ENCODE measurements at places on chromosomes 4 and X. TPM values are rescaled to one million over a fixed set of nuclear protein-coding genes. Genes with fewer than 3 reads are reported as not detected.

- DNase-seq = no peak
These were observed 146.5 kb downstream of the NDST3 start for GRCh38 chr4:118180776-118181175.

- no peak for DNase-seq
These were observed 118.5 kb upstream of the SHISA3 start for GRCh38 chr4:42278709-42279324.

- no peak for DNase-seq
These were observed 134.2 kb downstream of the PWWP3B start for GRCh38 chrX:106302304-106302703.

DNA sequence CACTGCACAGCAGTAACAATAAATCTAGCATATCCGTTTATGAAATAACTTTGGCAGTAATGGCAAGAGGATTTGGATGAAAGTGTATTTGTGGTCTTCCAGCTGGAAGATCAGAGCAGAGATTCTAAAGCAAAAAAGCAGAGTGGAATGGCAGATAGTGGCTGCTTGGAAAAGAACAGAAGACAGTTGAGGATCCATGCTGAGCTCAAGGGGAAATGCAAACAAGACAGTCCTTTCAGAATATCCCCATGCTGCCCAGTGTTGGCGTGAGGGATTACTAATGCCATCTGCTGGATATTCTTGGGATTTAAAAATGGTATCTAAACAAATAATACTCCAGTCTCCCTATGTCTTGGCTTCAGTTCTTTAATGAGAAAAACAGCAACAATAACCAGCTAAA, 629.1 kb upstream of the ATOH1 start:
- DNase-seq = no peak

DNA sequence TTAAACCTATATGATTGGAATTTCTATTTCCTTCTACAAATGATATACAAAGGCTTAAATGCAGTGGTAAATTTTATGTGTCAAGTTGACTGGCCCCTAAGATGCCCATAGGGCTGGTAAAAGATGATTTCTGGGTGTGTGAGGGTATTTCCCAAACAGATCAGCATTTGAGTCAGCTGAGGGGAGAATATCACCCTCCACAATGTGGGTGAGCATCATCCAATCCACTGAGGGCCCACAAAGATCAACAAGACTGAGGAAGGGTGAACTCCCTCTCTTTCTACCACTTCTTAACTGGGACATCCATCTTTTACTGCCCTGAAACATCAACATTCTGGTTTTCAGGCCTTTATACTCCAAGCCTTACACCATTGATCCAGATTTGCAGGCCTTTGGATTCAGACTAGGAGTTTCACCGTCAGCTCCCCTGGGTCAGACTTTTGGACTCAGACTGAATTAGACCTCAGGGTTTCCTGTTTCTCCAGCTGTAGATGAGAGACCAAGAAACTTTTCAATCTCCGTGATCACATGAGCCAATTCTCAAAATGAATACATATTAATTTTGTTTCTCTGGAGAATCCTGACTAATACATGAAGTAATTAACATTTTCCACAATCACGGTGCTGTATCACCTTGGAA, 1020.7 kb upstream of the SLIT2 start:
- no peak for DNase-seq

DNA sequence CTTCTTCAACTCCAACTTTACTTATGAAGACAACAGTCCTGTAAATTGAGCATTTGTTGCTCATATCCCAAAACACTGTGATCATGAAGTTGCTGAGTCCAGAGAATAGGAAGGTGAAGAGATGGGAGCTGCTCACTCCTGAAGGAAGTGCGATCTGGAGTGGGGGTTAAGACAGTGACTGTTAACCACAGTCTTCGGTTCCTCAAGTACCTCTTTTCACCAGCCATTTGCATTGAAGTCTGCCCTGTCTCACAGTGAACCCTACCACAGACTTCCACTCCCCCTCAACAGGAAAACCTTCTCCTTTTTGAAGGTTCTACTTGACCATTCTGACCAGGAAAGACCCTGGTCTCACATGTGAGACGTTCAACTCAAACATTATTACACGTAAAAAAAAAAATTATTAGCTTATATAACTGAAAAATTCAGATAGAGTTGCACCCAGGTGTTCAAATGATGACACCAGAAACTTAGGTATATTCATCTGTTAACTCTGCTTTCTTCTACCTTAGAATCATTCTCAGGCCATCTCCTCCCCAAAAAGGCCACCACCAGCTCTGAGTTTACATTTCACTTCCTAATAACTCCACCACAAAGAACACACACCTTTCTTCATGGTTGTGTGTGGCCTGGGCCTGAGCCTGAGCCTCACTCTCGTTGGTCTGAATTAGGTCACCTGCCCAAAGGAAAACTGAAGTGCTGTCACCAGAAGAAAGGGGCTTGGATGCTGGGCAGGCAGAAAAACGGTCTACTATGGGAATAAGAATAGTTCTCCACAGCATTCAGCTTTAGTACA, 199.2 kb downstream of the DCTD start:
- DNase-seq = no peak

DNA sequence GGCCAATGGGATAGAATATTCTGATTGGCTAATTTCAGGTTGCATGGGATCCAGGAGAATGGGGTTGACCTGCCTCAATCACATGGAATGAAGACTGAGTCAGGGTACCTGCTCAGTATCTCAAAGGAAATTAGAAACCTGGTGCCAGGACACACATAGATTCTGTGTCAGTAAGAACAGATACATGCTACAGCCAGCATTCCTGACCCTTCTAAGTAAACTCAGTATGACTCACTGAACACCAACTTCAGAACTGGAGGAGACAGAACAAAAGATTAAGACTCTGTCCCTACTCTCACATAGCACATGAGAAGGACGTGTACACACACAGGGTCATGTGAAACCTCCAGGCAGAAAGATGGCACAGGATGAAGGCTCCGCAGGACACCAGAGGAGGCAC, 54.5 kb downstream of the FAM184B start:
- DNase-seq = no peak

- no peak for DNase-seq
These were observed 144.8 kb downstream of the ARAP2 start for GRCh38 chr4:36099509-36099908.

DNA sequence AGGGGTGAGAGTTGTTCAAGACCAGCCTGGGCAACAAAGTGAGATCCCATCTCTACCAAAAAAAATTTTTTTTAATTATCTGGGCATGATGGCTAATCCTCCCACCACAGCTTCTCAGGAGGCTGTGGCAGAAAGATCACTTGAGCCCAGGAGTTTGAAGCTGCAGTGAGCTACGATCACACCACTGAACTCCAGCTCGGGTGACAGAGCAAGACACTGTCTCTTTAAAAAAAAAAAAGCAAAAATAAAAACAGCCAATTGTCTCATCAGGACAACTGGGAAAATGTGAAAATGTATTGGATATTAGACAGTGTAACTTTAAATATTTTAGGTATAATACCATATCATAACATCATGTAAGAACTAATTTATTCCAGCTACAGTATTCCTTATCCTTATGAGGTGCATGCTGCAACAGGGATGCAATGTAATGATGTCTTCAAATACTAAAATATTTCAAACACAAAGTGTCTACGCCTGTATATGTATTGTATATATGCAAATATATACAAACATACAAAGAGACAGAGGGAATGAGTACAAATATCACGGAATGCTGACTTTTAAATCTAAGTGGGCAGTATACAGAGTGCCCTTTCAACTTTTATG, 17.2 kb downstream of the FAM13A start:
- no peak for DNase-seq

The MAGEA2 gene
- not detected for total RNA-seq

The HERC6 gene
- total RNA-seq = 49.0 TPM

The ARMCX1 gene
- total RNA-seq = 0.45 TPM

The MAGEA10 gene
- not detected for total RNA-seq

The TMEM35A gene
- total RNA-seq = not detected

The MEPE gene
- not detected for total RNA-seq

The TAB3 gene
- 21.6 TPM for total RNA-seq

The CCDC158 gene
- not detected for total RNA-seq

The MAGED4 gene
- 1.2 TPM for total RNA-seq

The NDNF gene
- total RNA-seq = not detected

The TASL gene
- 4.2 TPM for total RNA-seq

The PITX2 gene
- total RNA-seq = not detected
